ENCODE measurements at places on chromosomes 5 and 9.

DNA sequence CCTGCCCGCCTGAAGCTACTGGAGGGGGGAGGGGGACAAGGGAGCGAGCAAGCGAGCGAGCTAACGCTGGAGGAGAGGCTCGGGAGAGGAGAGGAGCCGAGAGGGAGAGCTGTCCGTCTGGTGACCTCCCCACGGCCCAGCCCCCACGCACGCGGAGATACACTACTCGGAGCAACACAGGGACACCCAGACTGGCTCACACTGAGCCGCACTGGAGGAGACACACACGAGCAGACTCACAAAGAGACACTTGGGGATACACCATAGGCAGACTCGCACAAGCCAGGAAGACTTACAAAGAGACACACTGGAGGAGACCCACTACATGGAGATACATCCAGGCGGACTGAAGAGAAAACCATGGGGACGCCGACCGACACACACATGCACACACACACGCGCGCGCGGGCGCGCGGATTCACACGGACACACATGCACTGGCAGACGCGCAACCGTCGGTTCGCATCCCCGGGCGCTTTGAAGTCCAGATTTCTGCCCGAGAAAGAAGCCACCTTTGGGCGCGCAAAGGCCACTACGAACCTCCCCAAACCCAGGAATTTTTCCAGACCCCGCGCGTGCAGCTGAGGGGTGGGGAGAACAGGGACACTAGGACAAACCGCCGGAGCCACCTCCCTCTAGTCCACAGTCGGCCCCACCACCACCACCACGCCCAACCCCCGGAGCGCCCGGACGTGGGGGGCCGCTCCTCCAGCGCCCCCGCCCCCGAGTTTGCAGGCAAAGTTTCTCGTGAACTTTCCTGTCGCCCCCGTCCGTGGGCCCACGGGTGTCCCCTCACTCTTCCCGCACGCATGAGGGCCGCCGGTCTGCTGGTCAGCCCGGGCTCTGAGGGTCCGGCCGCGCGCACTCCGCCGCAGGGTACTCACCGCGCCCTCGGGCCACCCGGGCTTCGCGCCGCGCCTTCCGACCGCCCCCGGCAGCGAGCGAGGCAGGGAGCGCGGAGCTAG lies 571 bp downstream of the CNTFR start:
- DNase-seq = no peak

DNA sequence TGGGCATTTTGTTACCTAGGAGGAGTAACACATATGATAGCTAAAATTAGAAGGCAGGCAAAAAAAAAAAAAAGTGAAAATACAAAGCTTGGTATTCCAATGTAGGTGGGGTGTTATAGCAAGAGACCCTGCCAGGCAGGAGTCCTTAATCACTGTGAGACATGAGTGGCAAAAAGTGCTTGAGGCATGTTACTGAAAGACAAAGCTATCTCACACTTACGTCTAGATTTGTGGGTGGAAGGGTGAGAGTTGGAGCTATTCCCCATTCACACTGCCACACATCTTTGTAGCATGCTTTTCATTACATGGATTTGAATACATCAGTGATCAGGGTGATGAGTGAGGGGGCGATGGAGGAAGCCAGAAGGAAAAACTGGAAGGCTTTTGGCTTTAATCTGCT lies 2.6 kb upstream of the PLPPR1 start:
- DNase-seq = no peak

- no peak for DNase-seq
Measured at GRCh38 chr5:173625673-173626504, 9.4 kb upstream of the BOD1 start.

- no peak for DNase-seq
Measured at GRCh38 chr5:26690511-26690910, 347.9 kb downstream of the CDH9 start.

DNA sequence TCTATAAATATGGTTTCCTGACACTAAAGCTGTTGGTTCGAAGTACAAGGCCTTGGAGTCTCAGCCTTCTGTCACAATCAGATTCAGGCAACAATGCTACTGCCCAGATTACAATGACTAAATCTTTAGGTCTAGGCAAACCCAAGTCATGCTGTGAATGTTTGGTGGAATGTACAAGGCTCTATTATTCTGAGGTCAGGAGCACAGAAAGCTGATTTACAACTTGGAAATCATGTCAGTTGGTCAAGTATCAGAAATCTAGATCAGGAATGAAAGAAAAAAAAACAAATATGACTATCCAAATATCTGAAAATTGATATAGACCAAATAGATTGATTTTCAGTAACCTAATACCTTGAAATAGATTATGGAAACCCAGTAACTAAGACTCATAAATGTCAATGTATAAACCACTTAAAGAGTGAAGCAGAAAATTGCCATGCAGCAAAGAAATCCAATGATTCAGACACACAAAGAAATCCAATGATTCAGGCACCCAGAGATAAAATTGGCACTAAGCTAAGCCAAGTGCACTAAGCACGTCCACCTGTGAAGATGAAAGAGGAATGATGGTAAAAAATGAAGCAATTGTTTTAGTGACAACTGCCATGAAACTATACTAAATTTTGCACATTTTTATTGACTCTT lies 588.0 kb upstream of the TUSC1 start:
- no peak for DNase-seq

DNA sequence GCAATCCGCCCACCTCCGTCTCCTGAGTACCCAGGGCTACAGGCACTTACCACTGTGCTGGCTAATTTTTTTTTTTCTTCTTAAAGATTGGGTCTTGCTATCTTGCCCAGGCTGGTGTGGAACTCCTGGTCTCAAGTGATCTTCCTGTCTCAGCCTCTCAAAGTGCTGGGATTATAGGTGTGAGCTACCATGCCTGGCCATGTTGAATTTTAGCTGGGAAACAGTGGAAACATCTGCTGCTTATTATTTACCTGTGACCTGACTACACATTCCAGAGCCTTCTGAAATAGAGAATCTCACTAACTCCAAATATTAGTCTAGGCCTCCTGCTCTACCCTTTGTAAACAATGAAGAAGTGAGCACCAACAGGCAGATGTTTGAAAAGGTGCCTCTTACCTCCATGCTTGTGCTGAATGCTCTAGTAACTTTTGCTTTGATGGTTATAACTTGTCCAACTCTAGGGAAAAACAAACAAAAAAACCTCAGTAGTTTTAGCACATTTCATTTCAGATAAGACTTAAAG lies 22.5 kb downstream of the ACOT12 start:
- no peak for DNase-seq

- DNase-seq = no peak
Measured at GRCh38 chr5:673161-673830, 19.9 kb downstream of the TPPP start.

GRCh38 chr9:114720086-114720676 lies 38.2 kb upstream of the TEX48 start:
- DNase-seq = no peak

DNA sequence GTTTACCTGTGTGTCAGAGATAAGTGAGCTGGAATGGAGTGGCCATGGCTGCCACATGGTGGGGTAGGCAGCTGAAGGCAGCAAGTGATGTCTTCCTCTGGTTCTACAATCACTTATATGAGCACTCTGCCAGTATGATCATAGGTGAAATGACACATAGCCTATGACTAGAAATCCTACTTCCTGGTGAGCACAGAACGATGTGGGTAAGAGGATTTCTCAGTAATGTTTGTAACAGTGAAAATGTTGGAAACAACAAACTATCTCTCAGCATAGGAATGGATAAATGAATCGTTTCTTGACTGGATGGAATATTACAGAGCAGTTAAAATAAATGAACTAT lies 187.0 kb upstream of the S1PR3 start:
- no peak for DNase-seq

- DNase-seq = no peak
Measured at GRCh38 chr9:4020038-4020754, 279.7 kb downstream of the GLIS3 start.

Data from stromal cell of bone marrow (primary cell).